Brain microvascular endothelial cell (primary cell): ENCODE measurements at places on chromosomes 11 and 22.

- DNase-seq, result peak; percentile 88
Observed at GRCh38 chr11:9760193-9760575, 96.3 kb downstream of the SWAP70 start.

DNA sequence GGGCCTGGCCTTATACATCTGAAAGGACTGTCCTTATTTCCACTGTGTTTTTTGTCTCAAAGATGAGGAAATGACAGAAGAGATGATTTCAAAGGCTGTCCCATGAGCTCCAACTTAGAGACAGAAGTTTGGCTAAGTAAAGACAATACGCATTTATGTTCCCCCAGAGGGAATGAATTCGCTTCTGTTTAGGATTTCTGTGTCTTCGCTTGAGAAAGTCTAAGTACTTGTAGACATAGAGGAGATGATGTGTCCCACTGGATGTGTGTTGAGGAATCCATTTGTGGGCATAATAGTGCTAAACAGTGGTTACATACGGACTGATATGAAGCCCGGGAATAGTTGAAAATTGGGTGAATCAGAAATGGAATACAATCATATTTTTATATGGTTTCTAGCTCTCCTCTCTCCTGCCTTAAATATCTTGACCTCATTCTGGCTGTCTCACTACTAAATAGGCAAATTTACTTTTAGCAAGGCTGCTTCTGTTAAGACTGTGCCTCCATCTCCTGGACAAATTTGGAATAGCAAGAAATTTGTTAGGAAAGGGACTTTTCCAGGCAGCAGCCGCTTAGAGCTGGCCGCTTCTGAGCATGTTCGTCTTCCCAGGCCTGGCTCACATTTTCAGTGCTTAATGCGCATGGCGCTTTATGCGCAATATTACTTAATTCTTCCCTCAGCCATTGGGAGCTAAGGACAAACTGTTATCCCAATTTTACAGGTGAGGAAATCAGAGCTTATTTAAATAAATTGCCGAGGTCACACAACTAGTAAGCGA is 1.9 kb upstream of the PEX26 start:
- DNase-seq, result peak; percentile 78

- DNase-seq, result no peak
Observed at GRCh38 chr11:114209904-114210303, 86.3 kb upstream of the NNMT start.

DNA sequence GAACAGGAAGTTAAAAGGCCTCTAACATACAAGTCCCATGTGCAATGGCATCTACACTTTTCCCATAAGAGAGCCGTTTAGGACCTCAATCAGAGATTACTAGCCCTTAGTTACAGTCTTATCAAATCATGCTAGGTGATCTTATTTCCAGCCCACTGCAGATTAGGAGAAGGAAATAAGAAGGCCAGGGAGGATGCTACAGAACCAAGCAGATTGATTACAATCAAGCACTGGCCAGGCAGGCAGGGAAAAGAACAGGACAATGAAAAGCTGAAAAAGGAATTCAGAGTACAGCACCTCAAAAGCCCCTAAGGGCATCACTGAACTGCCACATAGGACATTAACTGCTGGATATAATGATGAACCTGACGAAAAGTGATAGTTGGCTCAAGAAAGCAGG is 73.0 kb downstream of the CLPB start:
- no peak for DNase-seq

GRCh38 chr11:113373981-113374560 is 13.5 kb upstream of the ANKK1 start:
- no peak for DNase-seq

DNA sequence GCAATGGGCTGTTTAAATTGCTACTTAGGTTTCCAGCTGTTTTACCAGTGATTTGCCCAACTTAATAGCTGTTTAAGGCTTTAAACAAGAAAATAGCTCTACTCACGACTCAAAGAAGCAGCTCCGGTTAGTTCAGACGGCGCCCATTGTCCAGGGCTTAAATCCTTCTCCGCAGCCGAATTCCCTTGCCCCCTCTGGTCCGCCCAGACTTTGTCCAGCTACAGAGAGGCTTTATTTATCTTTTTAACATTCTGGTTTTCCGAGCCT is 20.9 kb upstream of the SCUBE1 start:
- no peak for DNase-seq

- peak; percentile 10 for DNase-seq
Observed at GRCh38 chr22:43293655-43294392, 49.3 kb downstream of the SCUBE1 start.

DNA sequence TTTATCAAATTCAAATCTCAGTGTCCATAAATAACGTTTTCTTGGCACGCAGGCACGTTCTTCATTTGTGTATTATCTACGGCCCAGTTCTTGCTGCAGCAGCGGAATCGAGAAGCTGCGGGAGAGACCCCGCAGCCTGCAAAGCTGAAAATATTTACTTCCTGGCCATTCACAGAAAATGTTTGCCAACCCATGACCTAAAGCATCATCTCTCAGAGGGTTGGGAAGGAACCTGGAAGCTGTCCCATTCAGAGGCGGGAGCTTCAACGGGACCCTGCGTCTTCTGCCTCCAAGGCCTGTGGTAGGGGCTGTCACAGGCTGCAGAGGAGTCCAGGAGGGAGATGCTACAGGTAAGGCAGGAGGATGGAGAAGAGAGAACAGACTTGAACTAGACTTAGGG is 319.2 kb downstream of the MN1 start:
- no peak for DNase-seq

GRCh38 chr22:16801571-16801970 is 23.6 kb downstream of the XKR3 start:
- no peak for DNase-seq

- DNase-seq, result peak; percentile 44
Observed at GRCh38 chr11:95088946-95089619, 563 bp upstream of the ENDOD1 start.

DNA sequence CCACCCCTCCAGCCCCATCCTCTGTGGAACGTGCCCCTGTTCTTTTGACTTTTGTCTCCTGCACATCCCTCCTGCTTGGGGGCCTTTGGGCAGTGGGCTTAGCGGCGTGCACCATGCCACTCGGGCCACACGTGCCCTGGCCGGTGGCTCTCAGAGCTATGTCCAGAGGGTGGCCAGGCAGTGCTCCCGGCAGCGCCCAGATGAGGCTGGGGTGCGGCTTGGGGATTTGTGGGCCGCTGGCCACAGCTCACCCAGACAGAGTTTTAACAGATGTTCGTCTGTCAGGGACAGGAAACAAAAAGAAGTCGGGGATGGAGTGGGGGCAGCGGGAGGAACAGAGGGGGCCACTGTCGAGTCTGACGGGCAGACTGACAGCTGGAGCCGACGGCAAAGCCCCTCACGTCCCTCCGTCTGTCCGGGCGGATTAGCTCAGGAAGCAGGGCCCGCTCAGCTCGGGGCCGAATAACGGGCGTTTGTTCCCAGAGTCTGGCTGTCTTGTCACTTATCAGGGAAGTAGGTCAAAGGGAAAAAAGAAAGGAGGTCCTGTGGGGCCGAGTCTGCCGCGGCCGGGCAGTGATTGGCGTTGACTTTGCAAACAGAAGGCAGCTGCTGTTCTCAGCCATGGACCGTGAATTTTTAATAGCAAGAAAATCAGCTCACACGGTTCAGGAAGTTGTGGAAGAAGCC is 61.6 kb downstream of the LRP5 start:
- DNase-seq, result no peak
